Fibroblast of the aortic adventitia (primary cell): ENCODE measurements at places on chromosomes 1 and 21. TPM values are rescaled to one million over a fixed set of nuclear protein-coding genes. Genes with fewer than 3 reads are reported as not detected.

The TEX38 gene
- total RNA-seq: not detected in 2 replicates

DNA sequence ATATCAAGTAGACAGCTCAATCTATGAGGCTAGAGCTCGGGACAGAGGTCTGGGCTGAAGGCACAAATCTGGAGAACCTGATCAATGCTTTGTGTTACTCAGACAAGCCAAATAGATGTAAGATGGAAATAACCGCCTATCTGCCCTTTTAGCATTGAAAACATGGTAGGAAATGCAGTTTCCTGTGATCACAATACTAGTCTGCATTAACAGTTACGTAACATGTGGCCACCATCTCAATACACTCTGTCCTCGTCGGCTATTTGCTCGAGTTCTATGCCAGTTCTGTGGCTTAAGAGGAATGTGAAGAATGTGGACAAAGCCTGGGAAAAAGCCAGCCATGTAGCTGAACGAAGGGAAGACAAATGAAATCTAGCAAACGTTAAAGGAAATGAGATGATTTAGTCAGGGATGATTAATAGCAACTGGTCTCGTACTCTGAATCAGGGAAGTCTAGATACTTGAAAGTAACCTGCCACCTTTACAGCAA, 73.3 kb downstream of the HSF2BP start:
- DNase-seq: peak; percentile 100

The PATJ gene
- total RNA-seq: 8.4 and 14.2 TPM in 2 replicates

DNA sequence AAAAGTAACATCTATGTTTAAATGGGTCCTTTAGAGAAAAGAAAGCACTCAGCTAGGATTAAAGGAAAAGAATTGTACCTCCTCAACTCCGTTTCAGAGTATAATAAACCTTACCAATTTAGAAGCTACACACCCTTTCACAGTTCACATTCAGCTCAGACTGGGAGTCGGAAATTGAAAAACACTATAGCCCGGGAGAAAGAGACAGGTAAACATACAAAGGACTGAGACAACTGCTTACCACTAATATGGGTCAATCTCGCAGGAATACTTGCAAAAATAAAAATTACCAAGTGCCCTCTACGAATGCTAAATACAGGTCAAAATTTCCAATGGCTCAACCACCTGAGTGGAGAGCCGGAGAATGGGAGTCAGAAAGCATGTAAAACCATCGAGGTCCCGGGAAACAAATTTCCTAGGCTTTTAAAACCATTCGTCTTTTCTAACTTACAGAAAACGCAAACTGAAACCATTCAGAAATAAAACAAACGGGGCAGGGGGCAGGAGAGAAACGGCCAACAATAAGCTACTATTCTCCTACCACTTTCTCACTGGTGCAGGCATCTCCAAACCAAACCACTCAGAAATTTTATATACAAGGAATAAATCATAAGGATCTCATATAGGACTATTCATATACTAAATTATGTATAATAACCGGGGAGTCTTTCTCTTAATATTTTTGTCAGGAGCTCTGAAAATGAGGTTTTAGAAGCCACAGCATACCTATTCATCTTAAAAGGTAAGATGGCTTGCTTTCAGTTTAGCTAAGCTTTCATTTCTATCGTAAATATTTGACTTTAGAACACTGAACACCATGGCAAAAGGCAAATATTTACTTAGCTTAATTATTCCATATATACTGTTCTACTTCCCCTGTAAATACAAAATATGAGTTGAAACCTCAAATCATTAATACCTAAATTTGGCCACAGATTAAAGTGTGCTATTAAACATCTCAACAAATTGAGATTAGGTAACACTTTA, 136.5 kb downstream of the RERE start:
- no peak for DNase-seq

The ADAMTS1 gene
- 284 and 390 TPM in 2 replicates for total RNA-seq

- DNase-seq: no peak
Observed at GRCh38 chr1:98575955-98576354, 85.6 kb upstream of the SNX7 start.

The ZNF593OS gene
- total RNA-seq: not detected in 2 replicates

The PLA2G2D gene
- total RNA-seq: not detected in 2 replicates

DNA sequence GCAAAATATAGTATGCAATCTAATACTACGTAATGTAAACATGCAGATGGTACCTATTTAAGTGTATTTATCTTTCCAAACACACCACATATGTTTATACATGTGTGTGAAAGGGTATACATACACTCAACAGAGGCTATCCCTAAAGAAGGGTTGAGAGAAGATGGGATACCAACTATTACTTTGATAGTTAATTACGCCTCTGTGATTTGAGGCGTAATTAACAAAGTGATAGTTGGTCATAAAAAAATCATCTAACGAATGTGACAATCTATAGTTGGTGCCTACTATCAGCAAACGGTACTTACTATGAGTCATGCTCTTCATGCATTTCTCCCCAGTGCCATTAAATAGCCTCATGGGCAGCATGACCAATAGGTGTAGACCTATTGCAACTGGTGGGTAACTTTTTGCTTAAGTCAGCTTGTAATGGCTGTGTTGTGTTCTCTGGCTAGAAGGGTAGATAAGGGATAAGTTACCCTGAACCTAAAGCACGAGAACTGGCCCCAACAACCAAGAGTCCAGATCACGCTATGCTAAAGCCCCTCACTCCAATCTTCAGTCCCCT, 15.3 kb downstream of the RCAN1 start:
- no peak for DNase-seq

DNA sequence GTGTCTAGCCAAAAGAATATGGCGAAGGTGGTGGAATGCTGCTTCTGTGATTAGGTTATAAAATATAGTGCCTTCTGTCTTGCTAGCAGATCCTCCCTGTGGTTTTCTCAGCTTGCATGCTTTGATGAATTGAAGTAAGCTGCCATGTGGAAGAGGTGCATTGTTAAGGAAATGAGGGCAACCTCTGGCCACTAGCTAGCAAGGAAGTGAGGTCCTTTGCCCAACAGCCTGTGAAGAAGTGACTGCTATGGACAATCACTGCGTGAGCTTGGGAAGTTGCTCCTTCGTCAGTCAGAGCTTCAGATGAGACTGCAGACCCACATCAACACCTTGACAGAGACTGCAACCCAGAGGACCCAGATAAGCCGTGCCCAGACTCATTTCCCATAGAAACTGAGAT, 109.4 kb downstream of the GIPC2 start:
- DNase-seq: no peak

DNA sequence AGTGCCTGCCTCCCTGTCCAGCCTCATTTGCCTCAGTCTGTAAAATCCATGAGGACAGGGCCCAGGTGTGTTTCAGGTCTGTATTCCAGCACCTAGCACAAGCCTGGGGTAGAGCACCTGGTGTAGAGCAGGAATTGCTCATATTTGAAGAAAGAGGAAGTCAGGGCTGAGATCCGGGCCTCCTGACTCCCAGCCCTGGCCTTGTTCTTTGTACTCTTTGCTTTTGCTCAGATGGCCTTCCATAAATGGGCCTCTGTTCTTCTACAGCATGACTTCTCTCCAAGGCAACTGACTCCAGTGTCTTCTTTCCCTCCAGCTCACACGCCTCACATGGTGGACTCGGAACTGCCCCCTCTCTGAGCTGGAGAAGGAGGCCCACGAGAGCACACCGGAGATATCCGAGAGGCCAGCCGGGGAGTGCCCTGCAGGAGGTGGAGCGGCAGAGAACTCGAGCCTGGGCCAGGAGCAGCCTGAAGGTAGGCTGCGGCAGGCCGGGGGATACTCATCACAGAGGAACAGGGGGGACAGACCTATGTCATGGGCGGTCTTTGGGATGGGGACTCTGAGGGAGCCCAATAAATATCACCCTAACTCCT, 19.7 kb downstream of the SLC5A9 start:
- DNase-seq: no peak

DNA sequence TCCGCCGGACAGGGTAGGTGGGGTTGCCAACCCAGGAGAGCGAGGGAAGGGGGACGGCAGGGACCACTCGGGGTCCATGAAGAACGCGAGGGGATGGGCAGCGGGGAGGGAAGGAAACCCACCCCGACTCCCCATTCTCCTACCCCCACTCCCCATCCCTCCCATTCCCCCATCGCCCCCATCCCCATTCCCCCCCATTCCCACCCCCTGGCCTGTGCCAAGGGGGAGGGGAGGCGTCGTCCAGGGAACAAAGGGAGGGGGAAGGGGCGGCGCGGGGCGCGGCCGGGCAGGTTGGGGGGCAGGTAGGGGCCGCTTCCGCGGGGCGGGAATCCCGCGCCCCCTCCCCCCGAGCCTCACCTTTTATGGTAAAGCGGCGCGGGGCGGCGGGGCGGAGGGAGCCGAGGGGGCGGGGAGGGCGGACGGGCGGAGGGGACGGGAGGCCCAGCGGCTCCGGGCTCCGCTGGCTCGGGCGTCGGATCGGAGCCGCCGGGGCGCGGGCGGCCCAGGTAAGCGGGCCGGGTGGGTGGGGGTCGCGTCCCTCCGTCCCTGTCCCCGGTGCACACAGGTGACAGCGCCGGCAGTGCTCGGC, at the start of gene FBLIM1:
Gene FBLIM1, plus strand, starts transcription at position 453 of the 589 bp plus-strand sequence. CDS start 6,189 bp downstream, outside the sequence.
- no peak for DNase-seq

- peak; percentile 42 for DNase-seq
Observed at GRCh38 chr1:13725714-13726175, 25.8 kb downstream of the PRDM2 start.

DNA sequence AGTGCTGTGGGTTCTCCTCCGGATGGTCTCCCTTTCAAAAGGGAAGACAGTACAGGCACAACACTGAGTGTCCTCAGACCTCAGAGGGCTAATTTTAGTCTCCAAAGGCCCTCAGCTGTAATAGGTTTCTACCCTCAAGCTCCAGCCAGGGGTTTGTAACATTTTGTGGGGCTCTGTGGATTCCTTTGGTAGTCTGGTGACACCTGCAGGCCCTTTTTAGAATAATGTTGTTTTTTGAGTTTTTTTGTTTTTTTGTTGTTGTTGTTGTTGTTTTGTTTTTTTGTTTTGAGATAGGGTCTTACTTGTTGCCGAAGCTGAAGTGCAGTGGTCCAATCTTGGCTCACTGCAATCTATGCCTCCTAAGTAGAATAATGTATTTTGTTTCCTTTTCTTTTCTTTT, 15.0 kb upstream of the TMEM201 start:
- DNase-seq: peak; percentile 48

The GUCA2A gene
- not detected in 2 replicates for total RNA-seq

DNA sequence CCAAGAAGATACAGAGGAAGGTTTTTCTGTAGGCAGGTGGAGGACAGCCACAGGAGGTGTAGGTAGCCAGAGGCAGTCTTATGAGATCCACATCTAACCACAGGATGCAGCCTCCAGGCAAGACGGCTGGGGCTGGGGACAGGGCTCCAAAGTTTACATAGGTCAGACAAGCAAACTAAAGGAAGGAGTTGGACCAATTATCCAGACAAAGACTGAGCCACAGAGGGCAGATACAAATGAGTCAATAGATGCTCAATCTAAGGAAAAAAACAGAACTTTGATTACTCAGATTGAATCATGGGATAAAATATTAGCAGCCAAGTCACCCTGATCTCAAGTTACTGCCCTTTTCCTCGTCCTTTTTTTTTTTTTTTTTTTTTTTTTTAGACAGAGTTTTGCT, 91.6 kb downstream of the RGS7 start:
- no peak for DNase-seq

DNA sequence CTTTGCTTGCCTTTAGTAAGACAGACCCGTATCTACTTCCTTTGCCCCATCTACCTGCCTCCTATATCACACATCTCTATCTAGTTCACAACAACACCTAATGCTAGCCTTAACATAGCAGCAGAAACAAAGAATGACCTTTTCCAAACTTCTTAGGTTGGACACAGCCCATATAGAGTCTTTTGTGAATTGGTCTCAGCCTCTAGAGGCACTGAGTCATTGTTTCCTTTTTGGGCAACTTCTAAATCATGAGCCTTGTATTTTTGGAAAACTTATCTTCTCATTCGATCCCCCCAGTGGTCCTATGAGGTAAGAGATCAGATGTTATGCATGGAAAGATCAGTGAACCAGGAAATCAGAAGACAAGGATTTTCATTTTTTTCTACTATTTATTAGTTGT, 679.4 kb upstream of the USP24 start:
- DNase-seq: peak; percentile 90

The RGS4 gene
- total RNA-seq: 255 and 538 TPM in 2 replicates

GRCh38 chr1:25568090-25568833, 24.9 kb downstream of the LDLRAP1 start:
- peak; percentile 74 for DNase-seq

GRCh38 chr1:234913771-234914170, 214.9 kb downstream of the TOMM20 start:
- DNase-seq: no peak

GRCh38 chr21:42164818-42165217, 54.1 kb upstream of the ABCG1 start:
- DNase-seq: no peak

The NBPF11 gene
- total RNA-seq: 4.2 and 7.7 TPM in 2 replicates

The HCRTR1 gene
- total RNA-seq: 0.18 TPM in 1 of 2 replicates, not detected in the other

DNA sequence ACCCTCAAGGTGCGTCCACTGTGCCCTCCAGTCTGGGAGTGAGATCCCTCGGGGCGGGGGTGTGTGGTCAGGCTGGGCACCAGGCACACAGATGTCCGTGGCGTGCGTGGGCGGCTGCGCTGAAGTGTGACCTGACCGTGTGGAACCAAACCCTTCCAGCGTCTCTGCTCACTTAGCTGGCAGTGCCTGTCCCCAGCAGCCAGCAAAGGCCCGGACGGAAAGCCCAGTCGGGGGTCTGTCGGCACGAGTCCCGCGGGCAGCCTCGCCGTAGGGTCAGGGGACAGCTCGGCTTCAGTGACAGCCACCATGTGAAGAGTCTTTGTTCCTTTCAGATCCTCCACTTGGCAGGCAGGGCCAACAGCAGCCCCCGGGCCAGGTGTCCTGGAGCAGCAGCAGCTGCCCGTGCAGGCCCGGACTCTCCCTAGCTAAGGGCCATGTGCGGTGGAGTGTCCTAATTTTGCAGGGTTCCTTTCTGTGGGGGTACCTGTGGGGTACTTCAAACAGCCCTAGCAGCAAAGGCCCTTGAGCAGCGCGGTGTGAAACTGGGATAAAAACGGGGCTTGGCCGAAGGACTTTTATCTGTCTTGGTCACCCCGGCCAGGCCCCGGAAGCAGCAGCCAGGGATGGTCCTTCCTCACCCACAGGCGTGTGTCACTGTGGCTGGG, 11.6 kb downstream of the TTLL10 start:
- no peak for DNase-seq

- peak; percentile 44 for DNase-seq
Observed at GRCh38 chr1:8701794-8702471, 115.5 kb downstream of the RERE start.

GRCh38 chr1:157697781-157698569, 2.6 kb downstream of the FCRL3 start:
- DNase-seq: no peak

GRCh38 chr1:66954208-66954607, 29.4 kb downstream of the MIER1 start:
- no peak for DNase-seq

GRCh38 chr1:111729946-111730681, 9.1 kb downstream of the INKA2 start:
- no peak for DNase-seq
